ENCODE measurements at places on chromosomes 7 and 10.
A peak's percentile ranks its signal among the peaks of the same experiment; 100 is the strongest.

DNA sequence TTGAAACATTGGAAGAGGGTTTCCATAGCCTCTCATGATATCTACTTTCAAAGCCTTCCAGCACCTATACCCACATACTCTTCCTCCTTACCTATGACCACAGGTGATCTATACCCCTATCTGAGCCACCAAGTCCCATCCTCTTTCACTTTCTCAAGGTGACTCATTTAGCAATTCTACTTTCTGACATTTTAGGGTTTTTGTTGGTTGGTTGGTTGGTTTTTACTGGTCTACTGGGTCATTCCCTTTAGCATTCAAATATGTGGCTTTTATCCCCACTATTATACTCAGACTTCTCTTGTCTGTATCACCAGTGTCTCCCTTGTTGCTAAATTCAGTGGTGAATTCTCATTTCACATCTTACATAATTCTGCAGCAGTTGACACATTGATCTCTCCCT is 130.4 kb upstream of the STEAP4 start:
- no peak for DNase-seq

GRCh38 chr10:70198696-70199466 is 28.6 kb upstream of the SAR1A start:
- DNase-seq: no peak

GRCh38 chr10:110354322-110354766 is 49.6 kb upstream of the SMNDC1 start:
- DNase-seq: peak; percentile 79

- DNase-seq: no peak
These were observed 37.6 kb downstream of the COL1A2 start for GRCh38 chr7:94432281-94432670.

GRCh38 chr7:25408012-25408687 is 179.9 kb upstream of the NPVF start:
- DNase-seq: no peak

DNA sequence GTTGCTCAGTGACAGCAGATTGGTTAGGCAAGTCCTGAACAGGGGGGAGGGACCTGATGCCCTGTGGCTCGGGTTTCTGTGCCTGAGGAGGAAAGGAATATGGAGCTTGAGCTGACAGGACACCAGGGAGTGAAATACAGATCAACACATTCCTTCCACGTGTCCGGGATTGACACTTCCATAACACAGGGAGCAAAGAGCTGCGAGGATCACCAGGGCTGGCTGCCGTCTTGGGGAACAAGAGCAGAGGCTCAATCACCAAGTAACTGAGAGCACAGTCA is 36.7 kb upstream of the EFCAB10 start:
- no peak for DNase-seq

GRCh38 chr7:158803367-158803969 is 25.8 kb downstream of the ESYT2 start:
- no peak for DNase-seq

- no peak for DNase-seq
These were observed 177.7 kb downstream of the SLC25A13 start for GRCh38 chr7:96144260-96144526.

GRCh38 chr10:108523016-108523800 is 1358.7 kb upstream of the SORCS1 start:
- no peak for DNase-seq

DNA sequence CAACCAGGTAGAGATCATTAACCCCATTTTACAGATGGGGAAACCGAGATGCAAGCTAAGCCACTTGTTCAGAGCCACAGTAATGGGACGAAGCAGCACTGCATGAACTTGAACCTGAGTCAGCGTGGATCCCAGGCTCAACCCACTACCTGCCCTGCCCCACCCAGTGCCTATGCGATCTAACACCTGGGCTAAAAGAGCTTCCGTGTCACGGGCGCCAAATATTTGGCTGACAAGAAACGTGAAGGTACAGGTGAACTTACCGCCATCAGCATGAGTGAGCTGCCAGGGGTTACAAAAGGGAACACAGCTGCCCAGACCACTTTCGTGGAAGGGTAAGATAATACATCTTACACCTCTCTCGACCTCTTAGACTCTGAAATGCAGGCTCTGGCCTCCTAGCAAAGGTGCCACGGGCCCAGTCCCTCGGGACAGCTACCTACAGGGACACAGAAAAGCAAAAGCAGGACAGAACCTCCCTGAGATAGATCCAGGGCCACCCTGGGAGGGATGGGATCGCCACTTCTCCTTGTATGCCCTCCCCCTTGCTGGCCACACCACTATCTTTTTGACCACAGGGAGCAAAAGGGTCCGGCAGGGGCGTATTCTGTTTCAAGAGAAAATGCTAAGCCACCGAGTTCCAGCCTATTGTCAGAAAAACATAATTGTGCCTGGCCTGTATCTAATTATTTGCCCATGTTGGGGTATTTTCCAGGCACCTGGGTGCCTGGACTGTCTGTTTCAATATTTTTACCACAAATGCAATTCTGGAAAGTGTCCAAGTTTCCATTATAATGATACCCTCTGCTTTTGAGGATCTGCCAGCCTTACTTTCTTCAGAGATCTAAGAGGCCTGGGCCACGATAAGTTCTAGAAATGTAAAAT is 6.4 kb downstream of the CHST15 start:
- DNase-seq: no peak

DNA sequence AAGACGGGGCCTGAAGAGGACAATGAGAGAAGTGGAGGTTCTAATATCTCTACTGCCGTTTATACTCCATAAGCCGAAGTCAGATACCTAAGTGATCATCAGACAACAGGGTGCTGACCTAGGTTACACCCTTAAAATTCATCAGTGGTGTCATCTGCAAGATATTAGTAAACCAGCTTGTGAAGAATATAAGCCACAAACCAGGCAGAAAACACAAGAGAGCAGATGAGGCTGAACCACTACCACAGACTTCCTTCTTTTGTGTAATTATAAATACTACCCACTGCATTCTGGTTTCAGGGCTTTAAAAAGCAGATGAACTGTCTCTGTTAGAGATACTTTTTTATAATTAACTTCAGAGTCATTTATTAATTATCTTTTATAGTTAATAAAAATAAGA is 69.0 kb upstream of the LRRC17 start:
- no peak for DNase-seq

DNA sequence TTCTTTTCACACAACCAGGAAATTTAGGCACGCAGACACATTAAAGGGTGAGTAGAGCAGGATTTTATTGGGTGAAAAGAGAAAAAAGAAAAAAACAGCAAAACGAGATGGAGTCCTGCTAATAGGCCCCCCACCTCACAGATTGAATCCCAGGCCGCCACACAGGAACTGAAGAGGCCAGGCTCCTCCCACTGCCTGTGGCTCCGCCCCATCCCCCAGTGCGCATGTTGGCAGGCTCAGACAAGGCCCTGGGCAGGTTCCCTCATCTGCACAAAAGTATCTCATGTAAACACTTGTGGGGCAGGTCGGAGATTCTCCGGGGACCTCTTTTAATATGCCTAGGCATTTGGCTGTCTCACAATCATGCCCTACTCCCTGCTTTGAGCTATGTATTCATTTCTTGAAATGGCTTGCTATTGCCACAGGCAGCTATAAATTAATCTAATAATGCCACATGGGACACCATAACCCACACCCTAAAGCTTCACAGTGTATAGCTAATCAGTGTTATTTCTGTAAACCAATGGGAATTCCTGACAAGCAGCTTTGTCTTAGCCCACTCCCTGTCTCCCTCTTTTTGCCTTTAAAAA is 76.2 kb upstream of the KIF5B start:
- DNase-seq: no peak

DNA sequence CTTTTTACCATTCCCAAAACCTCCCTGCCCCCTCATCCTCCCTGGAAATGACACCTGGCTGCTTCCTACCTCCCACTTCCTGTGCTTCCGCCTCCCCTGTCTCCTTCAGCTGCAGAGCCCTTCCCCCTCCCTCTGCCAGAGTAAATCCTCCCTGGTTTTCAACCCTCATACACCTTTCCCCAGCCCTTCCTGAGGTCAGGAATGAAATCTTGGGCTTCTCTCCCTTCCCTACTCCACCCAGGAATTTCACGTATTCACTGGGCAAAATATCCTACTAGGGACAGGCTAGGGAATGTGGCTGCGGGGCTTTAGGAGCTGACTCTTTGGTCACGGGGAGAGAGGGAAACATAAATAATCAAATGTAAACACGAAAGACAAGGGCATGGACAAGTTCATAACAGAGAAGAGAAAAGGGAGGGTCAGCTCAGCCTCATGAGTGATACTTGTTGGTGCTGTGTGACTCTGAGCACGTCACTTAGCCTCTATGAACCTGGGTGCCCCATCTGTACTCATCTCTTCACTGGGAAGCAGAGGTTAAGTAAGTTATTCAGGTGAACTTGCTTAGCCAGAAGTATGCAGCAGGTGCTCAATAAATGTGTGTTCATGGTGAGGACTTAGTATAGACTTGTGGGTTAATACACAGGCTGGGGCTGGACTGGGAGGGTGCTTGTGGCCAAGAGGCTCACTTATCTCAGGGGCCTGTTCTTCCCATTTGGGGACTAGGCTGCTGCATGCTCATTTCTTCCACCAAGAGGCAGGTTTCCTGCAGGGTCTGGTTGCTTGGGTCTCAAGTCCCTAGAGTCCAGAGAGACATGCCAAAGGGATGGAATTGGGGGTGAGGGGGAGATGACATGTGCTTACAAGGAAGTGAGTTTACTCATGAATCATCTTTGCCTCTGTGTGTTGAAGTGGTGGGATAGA is 10.0 kb upstream of the DUSP5 start:
- DNase-seq: no peak

- no peak for DNase-seq
These were observed 259.6 kb downstream of the USP6NL start for GRCh38 chr10:11351801-11352200.

Measured in AG20443 (cell line).